Uterus (tissue), 4 donors: ENCODE measurements at places on chromosomes 7 and 10. TPM values are rescaled to one million over a fixed set of nuclear protein-coding genes. Genes with fewer than 3 reads are reported as not detected.

DNA sequence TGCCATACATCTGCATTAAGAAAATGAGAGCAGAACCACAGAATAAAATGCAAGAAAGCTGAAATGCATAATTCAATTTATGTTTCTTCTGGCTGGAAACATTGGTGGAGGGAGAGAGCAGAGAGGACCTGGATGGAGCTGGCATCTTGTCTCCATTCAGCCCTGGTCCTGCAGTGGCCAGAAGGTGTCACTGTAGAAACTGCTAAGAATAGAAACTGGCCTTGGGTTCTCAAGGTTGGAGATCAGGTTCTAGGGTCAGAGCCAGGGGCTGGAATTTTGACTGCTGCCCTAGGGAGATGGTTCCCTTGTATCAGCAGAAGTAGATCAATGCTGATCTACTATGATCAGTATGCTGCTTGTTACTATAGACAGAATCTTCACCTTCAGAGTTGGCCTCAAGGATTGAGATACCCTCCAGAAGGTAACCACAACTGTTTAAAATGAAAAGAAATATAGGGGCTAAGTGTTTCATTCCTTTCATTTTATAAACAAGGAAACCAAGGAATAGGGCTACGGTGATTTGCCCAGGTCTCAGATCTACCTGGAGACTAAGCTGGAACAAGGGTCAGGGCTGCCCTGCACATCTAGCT, 13.1 kb downstream of the TAS2R41 start:
- no peaks in the 10 kb centered on the region for H3K27me3 ChIP-seq
- H3K4me1 ChIP-seq: no peaks in the 10 kb centered on the region
- no peak overlapping the region for H3K4me3 ChIP-seq
- DNase-seq: no peak
- no peaks in the 10 kb centered on the region for H3K36me3 ChIP-seq

DNA sequence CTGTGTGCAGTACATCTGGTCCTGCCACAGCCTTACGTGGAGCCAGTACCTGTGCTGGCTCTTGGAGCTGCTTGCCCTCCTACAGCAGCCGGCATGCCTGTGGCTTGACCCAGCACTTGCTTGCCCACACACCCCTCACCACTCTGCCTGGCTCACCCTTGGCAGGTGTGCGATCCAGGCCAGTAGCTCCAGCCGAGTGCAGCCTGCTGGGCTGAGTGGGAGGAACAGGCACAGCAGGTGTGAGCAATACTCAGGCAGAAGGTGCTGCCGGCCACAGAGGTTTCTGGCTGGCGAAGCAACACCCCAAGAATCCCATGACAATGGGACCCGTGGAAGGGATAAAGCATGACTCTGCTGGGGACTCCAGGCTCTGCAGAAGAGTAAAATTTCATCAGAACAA, 173.5 kb upstream of the ADCY1 start:
- H3K27ac ChIP-seq: no peak overlapping the region
- H3K4me1 ChIP-seq: no peaks in the 10 kb centered on the region
- no peaks in the 10 kb centered on the region for H3K36me3 ChIP-seq
- no peak overlapping the region for H3K4me3 ChIP-seq
- H3K27me3 ChIP-seq: no peaks in the 10 kb centered on the region
- no peak for DNase-seq

PBLD gene
- total RNA-seq: 8.2 TPM

DNA sequence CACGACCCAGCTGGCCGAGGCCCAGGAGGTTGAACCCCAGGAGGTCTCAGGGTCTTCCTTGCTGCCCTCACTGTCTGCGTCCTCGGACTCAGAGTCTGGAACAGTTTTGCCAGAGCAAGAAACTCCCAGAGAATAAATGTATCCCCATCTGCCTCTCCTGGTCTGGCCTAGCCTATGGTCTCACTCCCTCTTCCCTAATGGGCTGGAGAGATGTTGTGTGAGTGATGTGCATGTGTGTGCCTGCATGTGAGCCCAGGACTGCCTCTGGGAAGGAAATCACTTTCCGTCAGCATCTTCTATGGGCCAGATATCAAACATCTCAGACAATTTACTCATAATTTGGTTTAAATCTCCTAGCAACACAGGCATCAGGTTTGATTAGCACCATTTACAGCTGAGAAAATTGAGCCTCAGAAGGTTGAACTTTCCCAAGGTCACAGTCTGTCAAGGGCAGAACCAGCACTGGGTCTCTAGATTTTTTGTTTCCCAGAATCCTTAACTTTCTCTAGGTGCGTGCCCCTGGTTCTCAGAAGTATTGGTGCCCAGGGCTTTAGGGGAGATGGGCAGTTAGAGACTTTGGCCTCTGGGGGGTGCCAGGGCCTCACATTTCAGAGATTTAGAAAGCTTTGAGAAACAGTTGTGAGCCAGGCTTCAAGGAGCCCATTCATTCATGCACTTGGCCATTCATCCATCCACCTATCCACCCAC, 4.9 kb downstream of the TMEM270 start:
- no peaks in the 10 kb centered on the region for H3K36me3 ChIP-seq
- no peak overlapping the region for H3K27ac ChIP-seq
- H3K4me1 ChIP-seq: no peaks in the 10 kb centered on the region
- no peak overlapping the region for H3K4me3 ChIP-seq
- no peaks in the 10 kb centered on the region for H3K27me3 ChIP-seq

- no peaks in the 10 kb centered on the region for H3K4me1 ChIP-seq
- H3K36me3 ChIP-seq: no peaks in the 10 kb centered on the region
- no peak overlapping the region for H3K27ac ChIP-seq
- DNase-seq: no peak
- no peaks in the 10 kb centered on the region for H3K27me3 ChIP-seq
- H3K4me3 ChIP-seq: no peak overlapping the region
These were observed 3.7 kb upstream of the PRKAR1B start for GRCh38 chr7:730501-731439.

DNA sequence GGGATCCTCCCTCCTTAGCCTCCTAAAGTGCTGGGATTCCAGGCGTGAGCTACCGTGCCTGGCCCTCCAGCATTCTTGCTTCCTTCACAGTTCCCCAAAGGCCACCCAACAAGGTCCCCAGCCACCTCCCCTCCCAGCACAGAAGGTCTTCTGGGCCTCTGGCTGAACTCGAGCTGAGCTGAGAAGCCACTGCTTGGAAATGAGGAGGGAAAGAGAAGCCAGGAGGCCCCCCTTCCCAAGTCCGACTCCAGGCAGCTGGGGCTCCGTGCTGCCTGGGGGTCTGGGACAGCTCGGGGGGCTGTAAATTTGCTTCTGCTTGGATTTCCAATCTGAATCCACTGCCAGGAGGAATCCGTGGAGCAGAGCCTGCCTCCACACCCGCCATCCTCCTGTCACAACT, 5.5 kb upstream of the EPO start:
- no peak for DNase-seq
- no peaks in the 10 kb centered on the region for H3K27me3 ChIP-seq
- no peaks in the 10 kb centered on the region for H3K4me1 ChIP-seq

DNA sequence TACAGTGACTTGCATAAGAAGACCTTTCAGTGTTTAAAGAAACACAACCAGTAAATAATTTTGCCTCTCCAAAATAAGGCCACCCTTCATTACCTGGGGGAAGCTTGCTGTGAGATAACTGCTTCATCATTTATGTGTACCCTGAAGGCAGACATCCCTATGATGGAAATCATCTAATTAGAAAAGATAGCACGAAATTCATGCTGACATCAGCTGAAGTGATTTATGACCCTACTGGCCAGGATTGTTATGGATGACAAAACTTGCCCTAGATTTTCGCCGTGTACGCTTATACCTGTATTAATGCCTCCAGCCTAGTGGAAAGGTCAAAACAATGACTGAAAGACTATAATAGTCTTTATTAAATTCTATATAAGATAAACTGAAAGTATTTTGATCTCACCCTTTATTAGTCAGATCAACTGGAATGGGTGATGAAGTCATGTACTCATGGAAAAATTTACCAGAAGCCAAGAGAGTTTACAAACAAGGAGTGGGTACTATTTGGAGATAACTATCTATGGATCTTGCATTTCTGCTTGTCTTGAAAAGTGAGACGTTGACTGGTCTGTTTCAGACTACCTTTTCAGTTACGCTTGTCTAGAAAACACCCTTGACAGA, 114.2 kb downstream of the PPP1R3A start:
- DNase-seq: no peak
- H3K27me3 ChIP-seq: no peaks in the 10 kb centered on the region
- no peaks in the 10 kb centered on the region for H3K4me1 ChIP-seq
- no peak overlapping the region for H3K4me3 ChIP-seq
- H3K36me3 ChIP-seq: no peaks in the 10 kb centered on the region

DNA sequence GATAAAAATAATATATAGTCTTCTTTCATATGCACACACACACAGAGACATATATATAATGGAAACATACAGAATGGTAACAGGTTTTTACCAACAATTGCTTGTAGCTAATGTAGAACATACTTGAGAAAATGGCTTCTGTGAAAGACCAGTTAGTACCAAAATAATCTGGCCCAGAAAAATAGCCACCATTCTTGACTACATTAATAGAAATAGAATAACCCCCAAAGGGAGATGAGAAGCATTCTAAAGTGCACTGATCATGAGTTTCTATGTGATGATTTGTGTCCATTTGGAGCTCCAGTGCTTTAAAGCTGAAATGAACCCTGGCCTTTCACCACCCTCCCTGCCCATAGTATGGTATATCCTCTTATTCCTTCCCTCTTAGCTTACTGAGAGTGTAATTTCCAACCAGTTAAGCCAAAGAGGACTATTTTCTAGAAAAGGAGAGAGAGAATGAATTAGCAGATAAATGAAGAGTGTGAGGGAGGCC, 22.9 kb upstream of the IFIT2 start:
- peaks cover 7% of the 10 kb centered on the region for H3K4me1 ChIP-seq
- no peak overlapping the region for H3K4me3 ChIP-seq
- no peaks in the 10 kb centered on the region for H3K36me3 ChIP-seq
- no peak for DNase-seq
- H3K27ac ChIP-seq: peak overlapping the region; percentile 90

- DNase-seq: no peak
- H3K27ac ChIP-seq: no peak overlapping the region
- no peaks in the 10 kb centered on the region for H3K36me3 ChIP-seq
- H3K4me3 ChIP-seq: no peak overlapping the region
- no peaks in the 10 kb centered on the region for H3K27me3 ChIP-seq
These were observed 32.8 kb upstream of the SORCS3 start for GRCh38 chr10:104608091-104608828.

PCLO gene
- total RNA-seq: 2.6 TPM

DNA sequence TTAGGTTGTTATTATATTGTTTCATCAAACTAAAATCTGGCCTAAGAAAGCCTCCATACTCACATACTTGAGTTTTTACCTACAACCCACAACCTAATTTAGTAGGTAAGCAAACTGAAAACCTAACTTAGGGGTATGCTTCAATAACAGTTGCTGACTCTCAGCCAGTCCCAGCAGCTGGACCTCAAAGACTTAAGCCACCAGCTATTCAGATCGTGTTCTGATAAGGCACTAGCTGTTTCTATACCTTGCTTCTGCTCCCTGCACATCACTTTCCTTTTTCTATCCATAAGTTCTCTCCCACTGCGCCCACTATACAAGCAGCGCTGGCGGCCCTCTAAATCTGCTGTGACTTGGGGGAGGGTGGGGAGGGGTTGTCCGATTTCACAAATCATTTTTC, 42.3 kb downstream of the SUGCT start:
- no peak for DNase-seq
- H3K4me1 ChIP-seq: no peaks in the 10 kb centered on the region
- H3K4me3 ChIP-seq: no peak overlapping the region
- no peaks in the 10 kb centered on the region for H3K36me3 ChIP-seq
- no peak overlapping the region for H3K27ac ChIP-seq

FMC1 gene
- total RNA-seq: 4.1 TPM

DNA sequence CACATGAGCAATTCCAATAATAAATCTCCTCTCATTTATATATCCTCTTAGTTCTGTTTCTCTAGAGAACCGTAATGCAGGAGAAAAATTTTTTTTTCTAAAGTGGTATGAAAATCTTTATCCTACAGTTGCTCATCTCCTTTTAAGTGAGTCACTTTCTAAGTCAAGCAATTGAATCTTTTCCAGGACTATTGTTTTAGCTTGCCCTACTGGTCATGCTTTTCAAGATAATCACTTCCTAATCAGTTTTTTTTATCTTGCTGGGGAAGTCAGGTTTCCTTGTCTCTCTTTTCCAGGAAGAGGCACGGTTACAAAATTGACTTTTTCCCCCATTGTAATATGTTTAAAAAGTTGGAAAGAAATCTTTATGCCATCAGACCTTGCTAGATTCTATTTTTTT, 44.0 kb downstream of the INPP5F start:
- DNase-seq: no peak
- H3K27ac ChIP-seq: peak overlapping the region; percentile 71
- no peaks in the 10 kb centered on the region for H3K36me3 ChIP-seq
- no peaks in the 10 kb centered on the region for H3K27me3 ChIP-seq
- no peak overlapping the region for H3K4me3 ChIP-seq
- no peaks in the 10 kb centered on the region for H3K4me1 ChIP-seq

PNLIPRP3 gene
- 0.07 TPM for total RNA-seq

ADAM22 gene
- 6.9 TPM for total RNA-seq

- peak overlapping the region; percentile 92 for H3K27ac ChIP-seq
- no peak for DNase-seq
- no peaks in the 10 kb centered on the region for H3K27me3 ChIP-seq
- no peaks in the 10 kb centered on the region for H3K4me1 ChIP-seq
- no peak overlapping the region for H3K4me3 ChIP-seq
- no peaks in the 10 kb centered on the region for H3K36me3 ChIP-seq
These were observed 13.6 kb downstream of the PDLIM1 start for GRCh38 chr10:95277201-95277570.
